ENCODE measurements at places on chromosomes 5 and 9.

- no peak for DNase-seq
These were observed 96.9 kb upstream of the FSTL4 start for GRCh38 chr5:133709209-133709725.

DNA sequence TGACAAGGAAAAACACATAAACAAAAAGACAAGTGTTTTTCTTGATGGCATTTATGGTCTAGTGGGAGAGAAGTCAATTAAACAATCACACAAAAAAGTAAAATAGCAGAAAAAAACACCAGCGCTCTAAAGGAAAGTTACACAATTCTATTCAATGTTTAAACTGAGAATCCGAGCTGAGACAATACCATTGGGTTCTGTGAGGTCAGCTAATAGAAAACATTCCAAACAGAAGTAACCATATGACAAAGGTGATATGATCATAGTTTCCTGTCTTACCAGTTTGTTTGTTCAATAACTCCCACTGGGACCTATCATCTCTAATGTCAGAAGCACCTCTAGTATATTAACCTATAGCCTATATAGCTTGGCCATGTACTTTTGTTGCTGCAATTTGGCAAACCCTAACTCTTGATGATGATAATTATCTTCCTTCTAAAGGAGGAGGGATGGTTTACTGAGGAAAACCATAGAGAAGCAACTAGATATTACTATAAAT, 1030.0 kb downstream of the CDH12 start:
- DNase-seq: no peak

DNA sequence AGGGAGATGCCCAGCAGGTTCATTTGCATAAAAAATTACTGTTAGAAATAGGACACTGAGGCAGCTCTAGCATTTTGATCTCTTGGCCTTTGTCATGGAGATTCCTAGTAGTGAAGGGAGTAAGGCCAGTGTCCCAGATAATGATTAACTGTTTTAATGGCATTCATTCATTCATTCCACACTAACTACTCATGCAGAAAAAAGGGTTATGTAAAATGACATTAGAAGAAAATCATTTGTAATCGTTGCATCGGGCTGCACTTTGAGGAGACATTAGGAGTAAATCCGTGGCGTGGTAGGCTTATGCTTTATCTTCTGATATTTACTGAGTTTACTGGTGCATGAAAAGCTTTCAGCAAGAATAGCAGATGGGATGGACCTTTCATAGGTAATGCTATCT, 82.6 kb upstream of the GRHPR start:
- DNase-seq: no peak

DNA sequence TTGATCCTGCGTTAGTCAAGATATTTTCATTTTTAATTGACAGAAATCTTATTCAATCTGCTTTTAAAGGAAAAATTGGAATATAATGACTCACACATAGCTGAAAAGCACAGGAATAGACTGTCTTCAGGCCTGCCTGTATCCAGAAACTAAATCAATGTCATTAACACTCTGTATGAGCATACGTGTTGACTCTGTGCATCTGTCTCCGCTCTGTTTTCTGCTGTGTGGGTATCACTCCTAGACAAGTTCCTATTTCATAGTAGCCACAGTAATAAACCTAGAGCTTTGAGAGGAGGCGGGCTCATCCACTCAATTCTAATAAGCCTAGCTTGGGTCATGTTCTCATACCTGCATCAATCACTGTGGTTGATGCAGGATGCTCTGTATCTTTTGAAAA, 267.6 kb downstream of the KCTD16 start:
- DNase-seq: no peak

GRCh38 chr9:25752398-25752797, 74.2 kb upstream of the TUSC1 start:
- no peak for DNase-seq

GRCh38 chr9:75814667-75815066, 75.8 kb upstream of the PCSK5 start:
- DNase-seq: no peak

GRCh38 chr9:92657296-92658094, 12.4 kb downstream of the IPPK start:
- DNase-seq: peak; percentile 8
